Testis (tissue), 5 donors: ENCODE measurements at places on chromosomes 1 and 21. TPM values are rescaled to one million over a fixed set of nuclear protein-coding genes. Genes with fewer than 3 reads are reported as not detected.

GRCh38 chr1:221794079-221794670, 52.3 kb upstream of the DUSP10 start:
- no peak for DNase-seq
- no peaks in the 10 kb centered on the region for H3K4me1 ChIP-seq

DNA sequence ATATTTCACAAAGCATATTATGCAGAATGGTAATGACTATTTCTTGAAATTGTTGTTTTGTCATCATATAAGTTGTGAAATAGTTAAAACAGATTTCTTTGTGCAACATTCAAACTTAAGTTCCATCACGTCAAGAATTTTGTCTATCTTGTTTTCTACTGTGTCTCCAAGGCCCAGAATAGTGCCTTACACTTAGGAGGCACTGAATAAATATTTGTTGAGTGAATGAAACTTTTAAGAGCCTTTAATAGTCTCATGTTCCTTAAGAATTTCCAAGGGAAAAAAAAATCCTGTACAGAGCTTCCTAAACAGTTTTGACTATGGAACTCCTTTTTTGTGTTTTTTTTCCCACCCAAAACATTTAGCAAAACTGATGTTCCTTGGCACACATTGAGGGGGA, 50.8 kb upstream of the TNFSF18 start:
- no peaks in the 10 kb centered on the region for H3K4me1 ChIP-seq
- H3K4me3 ChIP-seq: no peak overlapping the region
- DNase-seq: no peak
- no peak overlapping the region for H3K27ac ChIP-seq
- H3K36me3 ChIP-seq: no peaks in the 10 kb centered on the region

DNA sequence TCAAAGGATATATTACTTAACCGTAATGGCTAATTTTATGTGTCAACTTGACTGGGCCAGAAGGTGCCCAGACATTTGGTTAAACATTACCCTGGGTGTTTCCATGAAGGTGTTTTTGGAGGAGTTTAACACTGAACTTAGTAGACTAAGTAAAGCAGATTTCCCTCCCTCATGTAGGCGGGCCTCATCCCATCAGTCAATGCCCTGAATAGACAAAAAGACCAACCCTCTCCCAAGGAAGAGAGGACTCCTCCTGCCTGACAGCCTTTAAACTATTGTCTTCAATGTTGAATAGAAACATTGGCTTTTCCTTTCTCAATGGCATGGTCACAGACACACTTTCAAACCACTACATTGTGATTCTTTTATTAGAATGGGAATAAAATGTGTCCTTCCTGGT, 121.9 kb downstream of the SETD4 start:
- no peaks in the 10 kb centered on the region for H3K27me3 ChIP-seq
- H3K4me3 ChIP-seq: no peak overlapping the region
- no peak for DNase-seq
- H3K27ac ChIP-seq: no peak overlapping the region
- no peaks in the 10 kb centered on the region for H3K36me3 ChIP-seq
- H3K4me1 ChIP-seq: peaks cover 8% of the 10 kb centered on the region

DNA sequence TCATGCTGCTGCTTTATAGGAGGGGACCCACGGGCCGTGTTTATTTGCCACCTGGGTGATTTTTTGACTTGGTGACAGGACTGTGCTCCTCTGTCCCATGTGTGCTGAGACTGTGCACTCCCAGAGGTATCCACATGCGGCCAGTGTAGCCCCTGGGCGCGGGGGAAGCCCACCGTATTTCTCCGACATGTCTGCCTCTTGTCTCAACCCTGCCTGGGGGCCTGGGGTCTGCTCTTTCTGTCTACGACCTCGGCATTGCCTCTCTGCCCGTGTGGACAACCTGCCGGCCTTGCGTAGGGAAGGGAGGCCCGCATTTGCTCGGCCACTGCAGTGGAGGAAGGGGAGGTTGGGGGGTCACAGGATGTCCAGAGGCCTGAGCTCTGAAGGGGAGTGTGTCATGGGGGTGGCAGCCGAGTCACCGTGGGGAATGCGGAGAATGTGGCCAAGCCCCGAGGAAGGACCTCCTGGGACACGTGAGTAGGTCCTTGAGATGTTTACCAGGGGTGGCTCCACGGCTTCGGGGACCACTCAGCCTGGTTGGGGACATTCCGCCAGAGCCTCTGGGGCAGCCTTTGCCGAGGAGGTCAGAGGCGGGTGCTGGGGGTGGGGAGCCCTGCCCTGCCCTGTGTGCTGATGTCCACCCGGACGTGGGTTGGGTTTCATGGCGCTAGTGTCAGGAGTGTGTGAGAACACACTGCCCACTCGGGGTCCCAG, 11.0 kb downstream of the PRKCZ start:
- no peaks in the 10 kb centered on the region for H3K27me3 ChIP-seq
- no peak for DNase-seq
- no peaks in the 10 kb centered on the region for H3K36me3 ChIP-seq

GRCh38 chr21:46028573-46029091, 47.1 kb downstream of the COL6A1 start:
- peaks cover 11% of the 10 kb centered on the region for H3K4me1 ChIP-seq
- H3K27me3 ChIP-seq: no peaks in the 10 kb centered on the region
- no peak for DNase-seq
- no peaks in the 10 kb centered on the region for H3K36me3 ChIP-seq
- peak overlapping the region; percentile 48 for H3K27ac ChIP-seq

GRCh38 chr1:209729436-209729835, 24.8 kb downstream of the HSD11B1 start:
- no peak for DNase-seq
- H3K36me3 ChIP-seq: no peaks in the 10 kb centered on the region
- no peaks in the 10 kb centered on the region for H3K4me1 ChIP-seq
- no peaks in the 10 kb centered on the region for H3K27me3 ChIP-seq

GJA8 gene
- 10.2 TPM for total RNA-seq

- no peak overlapping the region for H3K27ac ChIP-seq
- no peak overlapping the region for H3K4me3 ChIP-seq
- no peaks in the 10 kb centered on the region for H3K36me3 ChIP-seq
- no peaks in the 10 kb centered on the region for H3K27me3 ChIP-seq
These were observed 166.8 kb downstream of the HIVEP3 start for GRCh38 chr1:41751804-41752513.

DNA sequence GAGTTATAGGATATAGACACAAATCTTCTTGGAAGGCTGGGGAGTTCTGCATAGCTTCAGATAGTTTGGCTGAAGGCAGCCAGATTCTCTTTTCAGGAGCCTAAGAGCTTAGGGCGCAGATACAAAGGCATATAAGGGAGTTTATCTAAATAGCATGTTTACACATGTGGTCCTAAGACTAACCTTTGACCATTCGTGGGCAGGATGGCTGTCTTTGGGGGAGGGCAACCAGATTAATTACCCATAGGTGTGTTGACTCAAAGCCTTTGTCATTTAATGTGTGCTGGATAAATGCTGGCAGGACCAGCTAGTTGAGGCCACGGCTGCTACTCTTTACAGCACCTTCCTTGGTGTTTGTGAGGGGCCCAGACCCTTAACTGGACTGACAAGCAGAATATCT, 71.8 kb downstream of the IER5 start:
- H3K27ac ChIP-seq: no peak overlapping the region
- no peak overlapping the region for H3K4me3 ChIP-seq
- H3K27me3 ChIP-seq: no peaks in the 10 kb centered on the region
- no peaks in the 10 kb centered on the region for H3K4me1 ChIP-seq
- no peaks in the 10 kb centered on the region for H3K36me3 ChIP-seq

TSPAN1 gene
- 34.7 TPM for total RNA-seq

PTGER3 gene
- total RNA-seq: 0.43 TPM

- H3K27me3 ChIP-seq: no peaks in the 10 kb centered on the region
- no peak overlapping the region for H3K27ac ChIP-seq
- H3K4me3 ChIP-seq: no peak overlapping the region
- H3K36me3 ChIP-seq: no peaks in the 10 kb centered on the region
These were observed 35.2 kb downstream of the TEX35 start for GRCh38 chr1:178548108-178548507.

DNA sequence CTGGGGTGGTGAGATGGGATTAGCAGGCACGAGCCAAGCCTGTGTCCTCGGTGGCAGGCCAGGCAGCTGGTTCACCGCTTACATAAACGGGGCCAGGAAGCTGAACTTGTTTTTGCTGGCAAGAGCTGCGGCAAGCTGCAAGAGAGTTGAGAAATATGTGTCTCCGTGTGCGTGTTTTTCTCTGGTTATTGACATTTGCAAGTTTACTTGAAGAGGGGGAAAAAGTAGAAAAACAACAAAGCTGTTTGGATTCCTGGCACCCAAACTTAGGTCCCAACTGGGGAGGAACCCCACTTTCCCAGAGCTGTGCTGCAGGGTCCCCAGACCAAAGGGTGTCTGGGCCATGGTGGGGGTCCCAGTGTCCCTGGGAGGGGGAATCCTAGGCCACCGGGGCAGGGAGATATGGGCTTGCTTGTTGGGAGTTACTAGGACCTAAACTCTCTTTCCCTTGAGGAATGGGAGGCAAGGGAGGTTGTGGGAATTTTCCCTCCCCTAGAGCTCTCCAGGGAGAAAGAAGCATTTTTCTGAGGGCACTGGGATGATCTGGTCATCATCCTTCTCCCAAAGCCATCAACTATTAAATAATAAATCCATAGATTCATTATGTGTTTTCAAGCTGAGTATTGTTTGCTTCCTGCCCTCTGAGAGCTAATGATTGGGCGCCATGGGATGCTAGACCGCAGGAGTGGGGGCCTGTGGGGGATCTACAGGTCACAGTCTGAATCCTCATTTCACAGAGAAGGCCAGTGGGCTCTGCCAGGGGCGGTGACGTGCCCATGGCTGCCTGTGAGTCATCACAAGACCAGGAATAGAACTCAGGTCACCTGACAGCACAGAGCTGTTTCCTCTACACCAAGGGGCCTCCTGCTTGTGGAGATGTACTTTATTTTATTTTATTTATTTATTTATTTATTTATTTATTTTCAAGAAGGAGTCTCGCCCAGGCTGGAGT, 14.8 kb downstream of the IL6R start:
- no peak overlapping the region for H3K4me3 ChIP-seq
- no peaks in the 10 kb centered on the region for H3K27me3 ChIP-seq
- peak overlapping the region; percentile 74 for H3K27ac ChIP-seq

FLG2 gene
- 0.08 TPM for total RNA-seq

DNA sequence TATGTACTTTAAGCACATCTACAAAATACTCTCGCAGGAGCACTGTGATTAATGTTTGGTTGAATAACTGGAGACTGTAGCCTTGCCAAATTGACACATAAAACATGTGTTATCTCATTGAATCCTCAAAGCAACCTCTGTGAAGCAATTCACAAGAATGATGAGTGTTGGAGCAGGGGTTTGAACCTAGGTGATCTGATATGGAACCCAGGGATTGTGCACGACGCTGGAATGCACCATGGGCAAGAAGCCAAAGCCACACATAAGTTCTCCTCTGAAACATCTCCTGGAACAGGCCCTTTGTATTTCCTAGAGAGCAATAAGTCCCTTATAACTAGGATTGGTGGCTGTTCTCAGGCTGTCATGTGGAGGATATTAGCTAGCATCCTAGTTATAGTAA, 124.6 kb upstream of the IVNS1ABP start:
- H3K27me3 ChIP-seq: no peaks in the 10 kb centered on the region
- no peaks in the 10 kb centered on the region for H3K36me3 ChIP-seq
- H3K4me3 ChIP-seq: no peak overlapping the region
- no peaks in the 10 kb centered on the region for H3K4me1 ChIP-seq
- no peak overlapping the region for H3K27ac ChIP-seq
- DNase-seq: no peak

DNA sequence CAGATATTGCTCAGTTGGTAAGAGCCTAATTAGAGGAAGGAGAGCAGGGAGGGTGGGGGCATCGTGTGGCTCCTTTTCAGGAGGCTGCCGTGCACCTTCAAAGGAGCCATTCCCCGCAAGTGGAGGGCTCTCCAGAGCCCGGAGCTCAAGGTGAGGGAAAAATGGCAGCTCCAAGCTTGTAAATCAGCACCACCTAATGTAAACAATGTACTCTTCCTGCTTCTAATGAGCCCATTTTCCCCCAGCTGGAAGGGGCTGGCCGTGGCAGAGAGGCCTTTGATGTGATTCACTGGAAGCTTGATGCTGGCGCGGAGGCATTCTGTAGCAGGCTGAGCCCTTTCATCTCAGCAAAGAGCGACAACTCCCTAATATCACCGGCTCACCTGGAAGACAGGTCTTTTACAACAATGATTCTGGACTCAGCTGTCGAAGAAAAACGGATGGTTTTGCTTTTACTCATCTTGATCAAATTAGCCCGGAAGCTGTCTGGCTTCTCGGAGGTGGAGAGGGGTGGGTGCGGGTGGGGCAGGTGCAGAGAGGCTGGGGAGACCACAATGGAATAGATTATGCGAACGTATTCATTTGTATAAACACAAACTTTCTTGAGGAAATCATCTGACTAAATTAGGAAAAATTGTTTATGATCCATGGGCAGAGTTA, 112.5 kb downstream of the RRAGC start:
- H3K36me3 ChIP-seq: no peaks in the 10 kb centered on the region
- no peak overlapping the region for H3K4me3 ChIP-seq
- no peak for DNase-seq
- no peaks in the 10 kb centered on the region for H3K4me1 ChIP-seq
- H3K27me3 ChIP-seq: no peaks in the 10 kb centered on the region
- no peak overlapping the region for H3K27ac ChIP-seq

DNA sequence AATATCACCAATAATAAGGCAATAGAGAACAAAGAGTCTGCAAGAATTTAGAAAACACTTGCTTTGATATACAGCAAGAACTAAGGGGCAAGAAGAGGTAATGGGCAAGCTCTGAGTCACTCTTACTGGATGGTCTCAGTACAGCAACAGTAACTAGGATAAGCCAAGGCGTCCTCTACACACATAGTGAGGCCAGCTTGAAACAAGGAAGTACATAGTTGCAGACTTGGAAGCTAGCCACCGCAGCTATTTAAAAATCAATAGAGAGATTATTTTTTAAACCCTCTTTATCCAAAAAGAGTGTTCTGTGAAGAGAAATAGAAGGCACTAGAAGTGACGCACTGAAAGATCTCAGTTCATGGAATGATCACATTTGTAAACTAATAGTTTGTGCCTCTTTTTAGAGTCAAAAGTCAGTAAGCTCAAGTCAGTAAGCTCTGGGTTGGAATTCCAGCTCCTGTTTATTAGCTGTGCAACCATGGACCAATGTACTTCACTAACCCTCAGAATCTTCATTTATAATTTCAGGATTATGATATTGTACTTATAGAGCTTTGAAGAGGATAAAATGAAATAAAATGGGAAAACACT, 118.6 kb downstream of the AKT3 start:
- H3K4me3 ChIP-seq: no peak overlapping the region
- no peak overlapping the region for H3K27ac ChIP-seq
- no peaks in the 10 kb centered on the region for H3K36me3 ChIP-seq

- no peak for DNase-seq
- H3K27me3 ChIP-seq: no peaks in the 10 kb centered on the region
- no peaks in the 10 kb centered on the region for H3K36me3 ChIP-seq
- H3K27ac ChIP-seq: no peak overlapping the region
- peaks cover 2% of the 10 kb centered on the region for H3K4me1 ChIP-seq
These were observed 1.5 kb upstream of the GPR137B start for GRCh38 chr1:236140705-236141446.

DNA sequence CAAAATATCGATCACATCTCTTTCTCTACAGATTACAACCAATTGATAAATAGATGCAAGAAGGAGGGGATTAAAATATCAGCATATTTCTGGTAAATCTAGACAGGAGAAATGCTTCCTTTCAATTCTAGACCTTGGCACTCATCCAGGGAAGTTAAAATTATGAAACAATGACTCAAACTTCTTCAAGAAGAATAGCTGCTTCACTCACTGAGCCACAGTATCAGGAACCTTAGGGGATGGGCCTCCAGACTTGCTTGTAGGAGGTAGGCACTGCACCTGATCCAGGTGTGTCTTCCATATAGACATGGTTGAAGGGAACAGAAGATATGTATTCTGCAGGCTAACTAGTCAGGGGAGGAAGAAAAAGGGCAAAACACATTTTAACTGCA, 9.8 kb downstream of the SLAMF7 start:
- peaks cover 8% of the 10 kb centered on the region for H3K4me1 ChIP-seq
- H3K27ac ChIP-seq: no peak overlapping the region
- no peaks in the 10 kb centered on the region for H3K36me3 ChIP-seq
- DNase-seq: no peak
- H3K27me3 ChIP-seq: no peaks in the 10 kb centered on the region

PDPN gene
- 6.5 TPM for total RNA-seq
